Adrenal gland (tissue), 19 donors: ENCODE measurements at places on chromosomes 12 and 14.

GRCh38 chr12:132623072-132623869 lies 4.7 kb downstream of the P2RX2 start:
- no peak for DNase-seq

GRCh38 chr14:65318636-65319506 lies 93.7 kb upstream of the FUT8 start:
- no peak for DNase-seq

- no peak for DNase-seq
Measured at GRCh38 chr14:55221186-55221585, 29.8 kb upstream of the DLGAP5 start.

DNA sequence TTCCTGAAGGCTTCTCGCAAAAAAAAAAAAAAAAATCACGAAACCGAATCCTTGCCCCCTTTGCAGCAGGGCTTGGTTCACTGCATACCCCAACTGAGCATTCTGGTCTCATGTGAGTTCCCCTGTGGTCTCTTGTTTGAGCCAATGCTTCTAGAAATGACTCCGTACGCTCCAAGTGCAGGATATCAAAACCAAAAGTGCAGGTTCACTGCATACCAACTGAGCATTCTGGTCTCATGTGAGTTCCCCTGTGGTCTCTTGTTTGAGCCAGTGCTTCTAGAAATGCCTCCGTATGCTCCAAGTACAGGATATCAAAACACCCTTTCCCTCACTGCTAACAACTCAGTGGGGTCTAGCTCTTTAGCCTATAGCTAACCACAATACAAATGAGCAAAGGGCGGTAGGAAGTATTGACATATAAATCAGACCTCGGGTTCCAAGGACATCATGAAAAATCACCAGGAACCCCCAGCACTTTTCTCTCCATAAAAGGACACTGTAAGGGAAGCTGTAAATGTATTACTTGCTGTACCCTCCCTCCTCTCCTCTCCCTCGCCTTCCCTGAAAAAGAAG lies 206.3 kb upstream of the NOS1 start:
- no peak for DNase-seq

DNA sequence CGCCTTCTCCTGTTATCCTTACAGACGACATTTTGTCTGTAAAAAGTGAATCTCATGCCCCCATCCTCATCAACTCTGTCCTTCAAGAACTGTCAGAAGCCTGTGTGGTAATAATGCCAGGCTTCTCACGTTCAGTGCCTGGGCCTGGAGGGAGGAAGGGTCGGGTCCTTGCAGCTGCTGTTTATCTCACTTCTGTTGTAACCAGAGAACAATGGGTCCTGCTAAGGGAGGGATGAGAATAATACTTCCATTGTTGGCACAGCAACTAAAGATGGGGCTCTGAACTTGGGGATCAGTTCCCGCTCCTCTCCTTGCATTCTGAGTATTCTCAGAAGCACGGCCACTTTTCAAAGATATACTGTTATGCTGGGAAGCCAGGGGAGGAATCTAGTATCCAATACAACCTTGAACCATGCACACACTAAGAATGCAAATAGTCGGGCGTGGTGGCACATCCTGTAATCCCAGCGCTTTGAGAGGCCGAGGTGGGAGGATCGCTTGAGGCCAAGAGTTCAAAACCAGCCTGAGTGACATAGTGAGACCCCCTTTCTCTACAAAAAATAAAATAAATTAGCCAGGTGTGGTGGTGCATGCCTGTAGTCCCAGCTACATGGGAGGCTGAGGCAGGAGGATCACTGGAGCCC lies 38.8 kb upstream of the NINJ2 start:
- no peak for DNase-seq

DNA sequence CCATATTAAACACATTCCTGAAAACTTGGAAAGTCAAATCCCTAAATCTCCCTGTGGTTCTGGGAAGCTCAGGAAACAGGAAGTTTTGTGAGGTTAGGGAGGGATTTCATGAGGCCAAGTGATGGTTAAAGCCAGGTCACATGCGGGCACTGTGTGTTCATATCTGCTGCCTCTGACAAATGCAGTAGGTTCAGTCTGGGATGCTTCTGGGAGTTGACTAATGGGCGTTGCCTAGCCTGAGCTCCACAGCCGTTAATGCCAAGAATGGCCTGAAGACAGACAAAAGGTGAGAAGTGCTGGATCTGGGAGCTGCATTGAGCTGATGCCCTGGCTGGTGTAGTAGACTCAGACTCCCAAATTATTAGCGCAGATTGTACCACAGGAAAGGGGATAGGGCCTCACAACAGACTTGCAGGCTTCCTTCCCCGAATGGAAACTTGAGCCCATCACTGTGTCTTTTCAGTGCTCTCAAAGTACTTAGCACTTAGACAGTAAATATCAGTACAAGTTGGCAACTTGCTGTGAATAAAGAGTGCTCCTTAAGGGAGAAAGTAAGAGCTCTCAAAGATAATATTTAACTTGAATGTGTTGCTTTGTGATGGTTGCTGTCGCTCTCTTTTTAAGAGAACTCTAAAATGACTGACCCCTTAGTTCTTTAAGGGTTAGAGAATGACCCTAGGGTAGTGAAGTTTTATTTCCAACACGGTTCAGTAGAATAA lies 17.3 kb downstream of the GSG1 start:
- no peak for DNase-seq

DNA sequence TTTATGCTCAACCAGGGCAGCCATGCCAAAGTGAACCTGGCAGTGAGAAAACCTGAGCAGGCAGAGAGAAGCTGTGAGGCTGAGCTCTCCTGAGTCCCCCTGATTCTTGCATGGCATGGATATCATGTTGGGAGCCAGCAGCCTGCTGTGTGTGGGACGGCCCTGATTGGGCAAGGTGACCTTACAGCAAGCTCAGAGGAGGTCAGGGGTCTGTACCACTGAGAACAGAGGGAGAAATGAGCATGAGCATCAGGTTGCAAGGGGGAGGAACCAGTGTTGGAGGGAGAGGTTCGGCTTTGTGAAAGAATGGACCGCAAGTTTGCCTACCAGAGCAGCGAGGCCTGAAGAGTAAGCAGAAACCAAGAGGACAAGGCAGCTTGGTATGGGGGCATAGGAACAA lies 59.1 kb upstream of the PTGR2 start:
- DNase-seq: no peak

DNA sequence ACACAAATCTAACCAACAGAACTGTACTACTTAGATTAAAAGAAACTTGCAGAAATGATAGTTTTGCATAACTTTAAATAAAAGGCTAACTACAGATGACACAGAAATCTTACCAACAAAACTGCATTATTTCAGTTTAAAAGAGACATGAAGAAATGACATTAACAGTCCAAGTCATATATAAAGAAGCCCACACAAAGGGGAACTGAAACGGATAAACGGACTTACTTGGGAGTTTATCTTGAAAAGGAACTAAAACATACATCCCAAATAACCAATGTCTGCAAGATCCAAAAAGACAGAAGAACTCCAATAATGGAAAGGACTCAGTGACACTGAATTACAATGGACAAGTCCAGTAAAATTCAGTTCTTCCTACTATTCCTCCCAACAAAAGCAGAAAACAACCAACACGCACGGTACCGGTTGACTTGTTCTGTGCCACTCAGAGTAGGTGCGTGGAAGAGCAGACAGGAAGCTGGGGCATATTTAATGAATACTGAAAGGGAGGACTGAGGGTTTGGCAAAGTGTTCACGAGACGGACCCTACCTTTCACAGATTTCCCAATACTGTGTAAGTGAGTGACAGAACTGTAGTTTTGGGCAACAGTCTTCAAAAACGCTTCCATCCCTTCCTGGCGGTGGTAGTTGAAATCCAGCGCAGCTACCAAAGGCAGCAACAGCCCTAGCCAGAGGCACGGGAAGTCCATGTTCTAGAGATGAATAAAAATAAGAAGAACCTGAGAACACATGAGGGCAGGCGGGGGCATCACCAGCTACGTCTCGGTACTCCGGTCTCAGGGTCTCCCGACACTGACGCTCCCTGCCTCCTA lies 627 bp downstream of the CPM start:
- DNase-seq: no peak

GRCh38 chr14:72603639-72604038 lies 290.3 kb downstream of the DPF3 start:
- DNase-seq: no peak

DNA sequence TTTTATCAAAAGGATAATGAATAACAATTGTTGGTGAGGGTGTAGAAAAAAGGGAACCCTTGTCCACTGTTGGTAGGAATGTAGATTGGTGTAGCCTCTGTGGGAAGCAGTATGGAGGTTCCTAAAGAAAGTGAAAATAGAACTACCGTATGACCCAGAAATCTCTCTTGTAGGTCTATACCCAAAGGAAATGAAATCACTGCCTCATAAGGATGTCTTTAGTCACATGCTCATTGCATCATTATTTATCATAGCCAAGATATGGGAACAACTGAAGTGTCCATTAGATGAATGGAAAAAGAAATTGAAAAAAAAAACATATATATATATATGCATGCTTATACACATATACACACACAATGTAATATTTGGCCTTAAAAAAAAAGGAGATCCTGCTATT lies 158.8 kb upstream of the NPAS3 start:
- no peak for DNase-seq
